ENCODE measurements at places on chromosomes 2 and 18.
A peak's percentile ranks its signal among the peaks of the same experiment; 100 is the strongest.

DNA sequence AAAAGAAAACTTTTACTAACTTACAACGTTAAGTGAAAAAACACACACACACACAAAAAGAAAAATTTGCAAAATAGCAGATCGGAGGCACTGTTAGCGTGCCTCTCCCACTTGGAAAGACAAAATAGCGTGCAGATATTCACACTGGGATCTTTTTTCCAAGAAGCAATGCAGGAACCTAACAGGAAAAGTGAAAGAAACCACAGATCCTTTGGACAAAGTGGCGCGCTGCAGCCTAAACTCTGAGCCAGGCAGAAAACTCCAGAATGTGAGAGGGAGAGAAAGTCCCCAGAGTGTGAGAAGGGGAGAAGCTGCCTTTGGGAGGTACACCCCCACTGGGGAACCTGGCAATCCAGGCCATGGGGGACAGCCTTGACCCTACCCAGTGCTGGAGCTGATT, 70.7 kb upstream of the SERPINE2 start:
- no peak for DNase-seq

DNA sequence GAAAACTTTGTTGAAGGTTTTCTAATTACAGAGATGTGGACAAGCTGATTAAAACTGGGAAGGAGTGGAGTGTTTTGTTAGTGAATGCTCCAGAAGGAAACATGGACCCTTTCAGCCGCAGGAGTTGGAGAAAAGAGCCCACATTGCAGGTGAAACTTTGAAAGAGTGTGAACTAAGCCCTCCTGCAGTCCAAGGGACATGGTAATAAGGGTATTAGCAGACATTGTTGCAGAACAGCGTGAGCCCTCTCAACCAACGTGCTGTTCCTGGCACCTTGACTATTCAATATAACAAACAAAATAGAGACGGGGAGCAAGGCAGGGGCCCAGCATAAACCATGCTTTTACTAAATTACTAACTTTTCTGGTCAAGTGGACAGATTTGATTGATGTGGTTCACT, 122.7 kb downstream of the EPHA4 start:
- no peak for DNase-seq

GRCh38 chr18:59957957-59958356, 58.2 kb downstream of the PMAIP1 start:
- DNase-seq = no peak

- peak; percentile 69 for DNase-seq
Measured at GRCh38 chr2:130372055-130372832, 16.4 kb downstream of the PTPN18 start.

GRCh38 chr2:119225105-119225865, 1.7 kb downstream of the STEAP3 start:
- DNase-seq = no peak

DNA sequence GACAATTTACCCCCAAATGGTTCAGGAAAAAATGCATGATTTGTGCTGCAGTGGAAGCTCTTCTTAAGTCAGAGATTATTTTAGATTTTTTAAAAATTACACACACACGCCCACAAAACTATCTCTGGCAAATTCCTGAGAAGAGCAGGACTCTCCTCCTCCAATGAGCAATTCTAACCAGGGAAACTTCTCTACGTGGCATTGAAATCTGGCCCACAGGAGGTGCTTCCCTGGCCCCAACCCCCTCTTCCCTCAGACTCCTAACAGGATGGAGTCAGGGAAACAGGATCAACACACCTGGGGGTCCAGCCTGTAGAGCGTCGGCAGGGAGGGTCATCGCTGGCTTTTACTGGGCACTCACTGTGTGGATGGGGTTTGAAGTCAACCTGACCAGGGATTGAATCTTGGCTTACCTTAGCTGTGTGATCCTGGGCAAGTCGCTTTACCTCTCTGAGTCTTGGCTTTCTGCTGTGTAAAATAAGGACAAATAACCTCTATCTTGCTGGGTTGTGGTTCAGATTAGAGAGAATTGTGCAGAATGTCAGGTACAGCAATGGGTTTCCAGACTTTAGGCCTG, 65.4 kb upstream of the ASAP2 start:
- DNase-seq = no peak

- no peak for DNase-seq
Measured at GRCh38 chr18:75409806-75410205, 17.7 kb downstream of the SMIM21 start.

GRCh38 chr2:158745866-158746382, 49.2 kb upstream of the DAPL1 start:
- no peak for DNase-seq

- DNase-seq = no peak
Measured at GRCh38 chr2:3001615-3002560, 375.7 kb downstream of the EIPR1 start.

DNA sequence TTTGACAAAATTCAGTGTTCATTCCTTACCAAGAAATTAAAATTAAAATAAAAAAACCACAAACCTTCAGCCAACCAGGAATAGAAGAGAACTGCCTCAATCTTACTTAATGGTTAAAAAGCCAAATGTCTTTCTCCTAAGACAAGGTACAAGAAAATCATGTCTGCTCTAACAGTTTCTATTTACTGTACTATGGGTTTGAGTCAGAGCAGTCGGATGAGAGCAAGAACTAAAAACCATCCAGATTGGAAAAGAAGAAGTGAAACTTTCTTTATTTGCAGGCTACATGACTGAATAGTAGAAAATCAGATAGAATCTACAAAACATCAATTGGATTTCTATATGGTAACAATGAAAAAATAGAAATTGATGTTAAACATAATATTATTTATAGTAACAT, 555.5 kb upstream of the TNP1 start:
- DNase-seq = no peak

GRCh38 chr2:24115057-24115456, 8.1 kb downstream of the PFN4 start:
- DNase-seq = no peak

- no peak for DNase-seq
Measured at GRCh38 chr2:144645083-144645778, 125.3 kb upstream of the ZEB2 start.

GRCh38 chr2:186852508-186852907, 3.5 kb upstream of the ZSWIM2 start:
- no peak for DNase-seq

GRCh38 chr2:237326266-237327171, 87.4 kb downstream of the COL6A3 start:
- no peak for DNase-seq

GRCh38 chr2:183227176-183227575, 102.9 kb downstream of the NUP35 start:
- DNase-seq = no peak

GRCh38 chr2:8132351-8132831, 549.5 kb upstream of the ID2 start:
- DNase-seq = no peak

DNA sequence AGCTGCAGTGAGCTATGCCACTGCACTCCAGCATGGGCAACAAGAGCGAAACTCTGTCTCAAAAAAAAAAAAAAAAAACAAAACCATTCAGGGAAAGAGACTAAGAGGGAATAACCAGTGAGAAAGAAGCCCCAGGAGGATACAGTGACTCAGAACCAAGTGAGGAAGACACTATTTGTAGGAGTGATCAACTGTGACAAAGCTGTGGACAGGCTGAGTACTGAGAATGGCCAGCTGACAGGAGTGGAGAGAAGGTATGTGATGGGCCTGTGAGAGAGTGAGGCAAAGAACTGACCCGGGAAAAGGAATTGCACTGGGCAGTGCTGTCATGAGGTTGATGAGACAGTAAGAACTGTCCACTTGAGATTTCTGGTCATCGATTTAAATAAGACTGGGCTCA, 6.7 kb upstream of the LCT start:
- DNase-seq = no peak

DNA sequence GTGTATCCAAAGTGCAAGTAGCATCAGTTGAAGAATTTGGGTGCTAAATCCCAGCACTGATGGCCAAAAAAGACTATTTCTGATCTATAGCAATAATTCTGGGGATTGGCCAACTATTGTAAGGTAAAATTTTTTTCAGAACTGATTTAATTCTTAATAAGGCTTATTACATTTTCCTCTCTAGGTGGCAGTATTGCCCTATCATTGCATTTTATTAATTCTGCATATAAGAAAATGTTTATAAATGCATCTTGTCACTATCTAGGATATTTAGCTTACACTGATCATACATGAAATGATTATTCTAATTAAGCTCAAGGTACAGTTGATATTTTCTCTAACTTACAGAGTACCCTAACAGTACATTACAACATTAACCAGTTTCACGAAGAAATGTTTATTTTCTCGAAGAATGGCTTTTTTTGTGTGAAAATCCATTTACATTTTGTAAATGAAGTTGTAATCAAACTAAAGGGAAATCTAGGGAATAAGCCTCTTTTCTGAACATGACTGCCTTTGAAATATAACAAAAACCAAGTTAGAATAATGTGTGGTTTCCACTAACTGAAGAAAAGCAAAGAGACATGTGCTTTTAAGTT, 11.0 kb downstream of the TTN start:
- peak; percentile 64 for DNase-seq

DNA sequence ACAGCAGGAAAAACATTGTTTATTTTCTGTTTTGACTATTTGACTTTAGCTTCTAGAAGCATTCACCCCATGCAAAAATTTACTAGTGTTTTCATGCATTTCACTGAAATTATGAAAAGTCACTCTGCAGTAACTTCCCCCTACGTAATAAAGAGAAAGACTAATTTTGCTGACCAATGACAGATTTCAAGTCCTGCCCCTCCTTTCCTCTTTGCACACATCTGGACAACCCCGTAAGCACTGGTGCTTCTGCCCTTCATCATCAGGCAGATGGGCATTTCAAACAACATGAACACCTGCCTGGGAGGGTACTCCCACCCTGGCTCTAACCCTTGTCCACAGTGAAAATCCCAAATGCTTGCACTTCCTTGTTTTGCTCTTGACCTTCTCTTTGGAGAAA, 815.0 kb upstream of the ID2 start:
- DNase-seq = no peak

- no peak for DNase-seq
Measured at GRCh38 chr2:151350579-151351195, 6.7 kb upstream of the TNFAIP6 start.

GRCh38 chr2:113341191-113341869, 62.6 kb upstream of the PAX8 start:
- DNase-seq = no peak

DNA sequence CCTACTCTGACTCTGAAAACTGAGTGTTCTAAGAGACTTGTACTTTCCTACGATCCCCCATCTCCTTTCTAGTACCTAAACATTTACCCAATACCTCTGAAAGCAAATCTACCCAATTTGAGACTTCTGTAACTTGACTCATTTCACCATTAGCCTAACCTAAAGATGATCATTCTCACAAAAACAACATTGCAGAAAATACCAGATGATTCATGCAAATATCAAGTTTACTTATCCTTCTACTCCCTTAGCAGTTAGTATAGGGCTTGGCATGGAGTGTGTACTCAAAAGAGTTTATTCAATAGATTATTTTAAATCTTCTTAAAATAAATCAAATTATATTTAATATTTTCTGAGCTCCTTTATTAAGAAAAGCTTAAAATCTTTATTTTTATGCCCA, 89.6 kb downstream of the NR4A2 start:
- DNase-seq = no peak
